Esophagus muscularis mucosa (tissue), 4 donors: ENCODE measurements at places on chromosomes 4 and X.
A peak's percentile ranks its signal among the peaks of the same experiment; 100 is the strongest.

DNA sequence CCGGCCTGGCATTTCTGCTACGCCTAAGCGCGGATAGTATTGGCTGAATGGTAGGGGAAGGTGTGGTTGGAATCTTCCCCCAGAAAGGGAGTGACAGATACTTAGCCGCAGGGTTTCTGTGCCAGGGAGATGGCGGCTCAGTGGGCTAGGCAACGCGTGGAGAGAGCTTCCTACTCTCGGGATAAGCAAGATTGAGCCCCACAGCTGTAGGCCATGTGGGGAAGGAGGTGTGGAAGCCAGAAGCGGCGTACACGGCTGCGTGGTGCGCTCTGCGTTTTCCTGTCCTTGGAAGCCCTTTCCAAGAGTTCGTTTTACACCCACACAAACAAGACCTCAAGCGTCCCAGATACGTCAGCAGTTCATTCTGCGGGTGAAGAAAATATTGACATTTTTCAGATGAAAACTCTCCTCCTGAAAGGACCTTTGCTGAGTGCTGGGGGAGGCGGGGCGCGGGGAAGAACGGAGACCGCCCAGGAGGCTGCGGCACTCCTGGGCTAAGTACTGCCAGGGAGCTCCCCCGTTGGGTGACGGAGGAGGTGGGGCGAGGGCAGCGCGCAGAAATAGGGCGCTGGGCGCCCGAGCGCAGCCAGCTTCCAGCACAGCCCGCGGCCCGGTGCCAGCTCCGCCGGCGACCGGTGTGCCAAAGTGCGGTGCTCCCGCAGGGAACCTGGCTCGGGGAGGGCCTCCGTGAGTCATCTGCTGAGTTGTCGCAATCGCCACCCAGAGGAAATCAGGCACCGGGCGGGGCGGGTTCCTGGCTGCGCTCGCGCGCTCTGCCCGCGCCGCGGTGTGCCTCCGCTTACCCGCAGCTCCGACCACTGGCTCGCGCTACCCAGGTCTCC, at the start of gene GPAT3:
TSS of gene GPAT3 (plus strand) at position 589 of the 842 bp plus-strand sequence. CDS start 515 bp downstream, outside the sequence.
- peak; percentile 93 for DNase-seq
- peaks cover 14% of the 10 kb centered on the region for H3K4me1 ChIP-seq
- no peaks in the 10 kb centered on the region for H3K27me3 ChIP-seq
- no peaks in the 10 kb centered on the region for H3K36me3 ChIP-seq
- peak within 1 kb of the TSS; percentile 68 for H3K27ac ChIP-seq

- peak overlapping the region; percentile 89 for H3K27ac ChIP-seq
- H3K36me3 ChIP-seq: no peaks in the 10 kb centered on the region
- H3K27me3 ChIP-seq: no peaks in the 10 kb centered on the region
- DNase-seq: no peak
- H3K4me3 ChIP-seq: peak overlapping the region; percentile 70
These were observed 702 bp downstream of the MMGT1 start for GRCh38 chrX:135973025-135973547.

- H3K27ac ChIP-seq: no peak overlapping the region
- peaks cover 7% of the 10 kb centered on the region for H3K36me3 ChIP-seq
- H3K27me3 ChIP-seq: no peaks in the 10 kb centered on the region
- no peaks in the 10 kb centered on the region for H3K4me1 ChIP-seq
These were observed 102.6 kb downstream of the DHRSX start for GRCh38 chrX:2398064-2398656.

DNA sequence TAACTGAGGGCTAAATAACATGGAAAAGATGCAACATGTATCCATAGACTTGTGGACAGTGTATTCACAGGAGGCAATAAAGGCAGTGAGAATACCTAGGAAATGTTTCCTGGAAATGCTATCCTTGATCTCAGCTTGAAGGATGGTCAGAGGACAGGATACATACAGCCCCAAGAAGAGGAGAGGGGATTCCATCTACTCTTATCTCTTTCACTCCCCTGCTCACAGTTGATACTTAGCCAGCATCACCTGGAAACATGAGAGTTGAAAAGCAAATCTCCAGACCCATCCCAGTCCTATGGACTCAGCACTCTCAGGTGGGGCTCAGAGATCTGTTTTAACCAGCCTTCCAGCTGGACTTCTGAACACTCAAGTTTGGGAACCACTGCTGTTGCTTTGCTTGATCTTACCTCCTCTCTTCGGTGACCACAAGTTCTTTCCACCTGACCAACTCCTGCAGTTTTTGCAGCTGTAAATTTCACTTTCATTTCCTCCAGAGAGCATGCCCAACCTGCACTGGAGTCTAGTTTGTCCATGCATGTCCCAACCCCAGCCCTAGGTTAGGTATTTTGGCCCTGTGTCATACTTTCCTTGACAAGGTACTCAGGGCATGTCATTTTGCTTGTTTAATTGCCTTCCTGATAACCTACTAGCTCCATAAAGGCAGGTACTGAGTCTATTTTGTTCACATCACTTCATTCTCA, 10.4 kb downstream of the RELL1 start:
- H3K27me3 ChIP-seq: no peaks in the 10 kb centered on the region
- peak; percentile 26 for DNase-seq
- no peak overlapping the region for H3K4me3 ChIP-seq
- H3K27ac ChIP-seq: no peak overlapping the region
- no peaks in the 10 kb centered on the region for H3K36me3 ChIP-seq

DNA sequence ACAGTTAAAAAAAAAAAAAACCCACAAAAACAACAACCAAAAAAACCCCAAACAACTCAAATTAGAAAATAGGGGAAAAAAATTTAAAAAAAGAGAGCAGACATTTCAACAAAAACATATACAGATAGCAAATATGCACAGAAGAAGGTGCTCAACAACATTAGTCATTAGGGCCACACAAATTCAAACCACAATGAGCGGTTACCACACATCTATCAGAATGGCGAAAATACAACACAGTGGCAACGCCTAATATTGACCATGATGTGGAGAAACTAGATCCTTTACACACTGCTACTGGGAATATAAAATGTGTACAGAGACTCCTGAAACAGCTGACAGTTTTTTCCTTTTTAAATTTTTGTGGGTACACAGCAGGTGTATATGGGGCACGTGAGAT, 19.4 kb downstream of the LYAR start:
- peaks cover 65% of the 10 kb centered on the region for H3K36me3 ChIP-seq
- H3K27ac ChIP-seq: no peak overlapping the region
- no peak overlapping the region for H3K4me3 ChIP-seq
- no peak for DNase-seq
- H3K27me3 ChIP-seq: no peaks in the 10 kb centered on the region

- H3K4me3 ChIP-seq: no peak overlapping the region
- peaks cover 10% of the 10 kb centered on the region for H3K4me1 ChIP-seq
- H3K27me3 ChIP-seq: no peaks in the 10 kb centered on the region
- H3K27ac ChIP-seq: no peak overlapping the region
- DNase-seq: peak; percentile 80
These were observed 95.5 kb downstream of the C4orf51 start for GRCh38 chr4:145775406-145775805.

DNA sequence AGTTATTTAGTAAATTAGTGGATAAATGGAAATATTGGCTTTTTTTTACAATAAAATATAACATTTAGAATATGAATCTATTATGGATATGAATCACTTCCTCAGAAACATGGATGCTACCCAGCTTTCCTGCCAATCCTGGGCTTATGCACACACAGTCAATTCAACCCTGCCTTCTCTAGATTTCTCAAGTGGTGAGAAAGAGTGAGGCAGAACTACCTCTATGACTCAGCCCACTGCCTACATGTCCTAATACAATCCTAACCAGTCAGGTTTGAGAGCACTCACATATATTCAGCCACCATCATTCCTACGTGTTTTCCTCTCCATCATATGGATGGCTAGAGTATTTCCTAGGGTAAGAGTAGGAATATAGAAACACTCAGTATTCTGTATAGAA, 91.1 kb upstream of the ANKRD50 start:
- no peak for DNase-seq
- no peak overlapping the region for H3K27ac ChIP-seq
- H3K27me3 ChIP-seq: no peaks in the 10 kb centered on the region
- H3K4me3 ChIP-seq: no peak overlapping the region

- H3K27ac ChIP-seq: no peak overlapping the region
- no peaks in the 10 kb centered on the region for H3K4me1 ChIP-seq
- H3K4me3 ChIP-seq: no peak overlapping the region
These were observed 526.3 kb upstream of the TECRL start for GRCh38 chr4:64935469-64936001.

DNA sequence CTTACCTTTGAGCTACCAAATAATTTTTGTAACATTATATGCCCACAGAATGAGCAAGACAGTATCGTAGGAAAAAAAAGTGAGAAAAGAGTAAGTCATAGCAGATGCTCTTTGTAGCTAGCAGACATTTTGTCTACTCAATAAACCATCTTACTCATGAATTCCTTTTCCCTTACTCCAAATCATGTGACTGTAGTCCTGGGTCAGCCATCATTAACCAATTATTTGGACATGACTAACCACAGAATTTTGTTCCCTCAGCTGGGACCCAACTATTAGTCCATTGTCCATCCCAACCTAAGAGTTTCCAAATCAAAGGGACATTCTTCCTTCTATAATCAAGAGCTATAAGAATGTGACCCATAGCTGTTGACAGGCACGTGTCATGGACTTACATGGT, 11.4 kb downstream of the UBE2D3 start:
- no peaks in the 10 kb centered on the region for H3K27me3 ChIP-seq
- no peak overlapping the region for H3K27ac ChIP-seq
- peaks cover 100% of the 10 kb centered on the region for H3K4me1 ChIP-seq
- H3K36me3 ChIP-seq: peaks cover 5% of the 10 kb centered on the region
- no peak for DNase-seq

- no peaks in the 10 kb centered on the region for H3K27me3 ChIP-seq
- H3K4me3 ChIP-seq: no peak overlapping the region
- no peak for DNase-seq
These were observed 212.8 kb downstream of the HS6ST2 start for GRCh38 chrX:132745593-132745992.

- no peaks in the 10 kb centered on the region for H3K36me3 ChIP-seq
- peaks cover 45% of the 10 kb centered on the region for H3K4me1 ChIP-seq
- DNase-seq: peak; percentile 7
- H3K27me3 ChIP-seq: no peaks in the 10 kb centered on the region
These were observed 20.3 kb upstream of the SOD3 start for GRCh38 chr4:24775032-24775605.

GRCh38 chr4:159902648-159903047, 799.8 kb downstream of the RAPGEF2 start:
- no peak overlapping the region for H3K4me3 ChIP-seq
- no peaks in the 10 kb centered on the region for H3K36me3 ChIP-seq
- no peak for DNase-seq
- H3K4me1 ChIP-seq: no peaks in the 10 kb centered on the region
- H3K27me3 ChIP-seq: no peaks in the 10 kb centered on the region

DNA sequence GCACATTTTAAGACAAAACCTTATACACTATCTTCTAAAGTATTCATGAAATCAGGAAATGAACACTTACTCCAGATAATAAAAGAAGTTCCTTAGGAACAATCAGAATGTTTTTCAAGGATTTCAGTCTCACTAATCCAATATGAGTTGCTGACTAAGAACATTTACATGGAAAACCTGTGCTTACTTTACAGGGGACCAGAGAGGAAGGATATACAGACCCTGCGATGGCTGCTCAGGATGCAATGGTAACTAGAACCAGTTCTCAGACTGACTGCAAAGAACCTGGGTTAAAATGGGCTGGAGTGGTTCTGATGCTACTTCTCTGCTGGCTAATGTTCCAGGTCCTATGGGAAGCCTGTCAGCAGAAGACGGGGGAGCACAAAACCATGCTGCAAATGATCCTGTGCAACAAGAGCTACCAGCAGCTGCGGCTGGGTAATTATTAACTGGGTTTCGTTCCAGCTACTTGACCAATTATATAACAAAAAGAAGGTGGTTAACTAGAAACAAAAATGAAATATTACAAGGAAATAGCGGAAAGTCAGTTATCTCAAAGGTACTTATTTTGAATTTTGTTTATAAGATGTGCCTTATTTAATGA, 85.3 kb downstream of the ANXA10 start:
- DNase-seq: no peak
- H3K36me3 ChIP-seq: no peaks in the 10 kb centered on the region
- no peaks in the 10 kb centered on the region for H3K27me3 ChIP-seq
- no peaks in the 10 kb centered on the region for H3K4me1 ChIP-seq
- no peak overlapping the region for H3K4me3 ChIP-seq
- no peak overlapping the region for H3K27ac ChIP-seq

GRCh38 chrX:1244164-1245076, 24.2 kb upstream of the CSF2RA start:
- H3K36me3 ChIP-seq: no peaks in the 10 kb centered on the region
- no peak for DNase-seq
- H3K4me3 ChIP-seq: no peak overlapping the region
- H3K27ac ChIP-seq: no peak overlapping the region
- H3K27me3 ChIP-seq: no peaks in the 10 kb centered on the region

DNA sequence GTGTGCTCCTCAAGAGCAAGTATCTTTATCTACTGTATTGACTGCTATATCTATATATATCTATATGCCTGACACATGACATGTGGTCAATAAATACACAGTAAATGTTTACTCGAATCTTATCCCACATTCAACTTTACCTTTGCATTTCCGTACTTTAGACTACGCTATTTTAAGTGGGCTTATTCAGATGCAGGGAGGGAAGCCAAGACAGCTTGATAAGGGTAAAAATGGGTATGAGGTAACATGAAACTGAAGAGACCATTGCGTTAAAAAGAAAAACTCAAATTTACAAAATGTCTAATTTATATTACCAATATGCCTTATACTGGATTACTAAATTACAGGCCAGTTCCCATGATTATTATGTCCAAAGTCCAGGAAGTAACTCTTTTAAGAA, 17.8 kb downstream of the SEPSECS start:
- H3K4me1 ChIP-seq: no peaks in the 10 kb centered on the region
- peaks cover 13% of the 10 kb centered on the region for H3K36me3 ChIP-seq
- no peak for DNase-seq
- H3K4me3 ChIP-seq: no peak overlapping the region

GRCh38 chr4:153790962-153791551, 2.2 kb upstream of the SFRP2 start:
- peak overlapping the region; percentile 15 for H3K27ac ChIP-seq
- H3K4me3 ChIP-seq: peak overlapping the region; percentile 48
- no peak for DNase-seq
- H3K4me1 ChIP-seq: peaks cover 25% of the 10 kb centered on the region

GRCh38 chr4:148017801-148018200, 285.9 kb downstream of the ARHGAP10 start:
- H3K36me3 ChIP-seq: no peaks in the 10 kb centered on the region
- no peak overlapping the region for H3K4me3 ChIP-seq
- no peak for DNase-seq
- no peaks in the 10 kb centered on the region for H3K27me3 ChIP-seq
- H3K4me1 ChIP-seq: peaks cover 34% of the 10 kb centered on the region

GRCh38 chr4:91322961-91323360, 980.8 kb upstream of the GRID2 start:
- no peak overlapping the region for H3K4me3 ChIP-seq
- H3K27me3 ChIP-seq: no peaks in the 10 kb centered on the region
- no peaks in the 10 kb centered on the region for H3K36me3 ChIP-seq
- H3K27ac ChIP-seq: no peak overlapping the region
- DNase-seq: no peak

- no peak overlapping the region for H3K27ac ChIP-seq
- H3K36me3 ChIP-seq: no peaks in the 10 kb centered on the region
- no peak overlapping the region for H3K4me3 ChIP-seq
- peaks cover 6% of the 10 kb centered on the region for H3K4me1 ChIP-seq
These were observed 12.3 kb downstream of the MSX1 start for GRCh38 chr4:4871573-4872313.

- no peaks in the 10 kb centered on the region for H3K36me3 ChIP-seq
- no peak for DNase-seq
- no peaks in the 10 kb centered on the region for H3K27me3 ChIP-seq
These were observed 61.7 kb upstream of the CAMK2D start for GRCh38 chr4:113823291-113823659.

- H3K4me1 ChIP-seq: peaks cover 2% of the 10 kb centered on the region
- no peak overlapping the region for H3K27ac ChIP-seq
- H3K4me3 ChIP-seq: no peak overlapping the region
- H3K36me3 ChIP-seq: peaks cover 72% of the 10 kb centered on the region
- no peak for DNase-seq
These were observed 92.5 kb downstream of the FNIP2 start for GRCh38 chr4:158861281-158861680.
